NCI-H187 treated with DMSO at 0.1 percent for 48 hours (cell line): ENCODE measurements at places on chromosomes 4 and X.

DNA sequence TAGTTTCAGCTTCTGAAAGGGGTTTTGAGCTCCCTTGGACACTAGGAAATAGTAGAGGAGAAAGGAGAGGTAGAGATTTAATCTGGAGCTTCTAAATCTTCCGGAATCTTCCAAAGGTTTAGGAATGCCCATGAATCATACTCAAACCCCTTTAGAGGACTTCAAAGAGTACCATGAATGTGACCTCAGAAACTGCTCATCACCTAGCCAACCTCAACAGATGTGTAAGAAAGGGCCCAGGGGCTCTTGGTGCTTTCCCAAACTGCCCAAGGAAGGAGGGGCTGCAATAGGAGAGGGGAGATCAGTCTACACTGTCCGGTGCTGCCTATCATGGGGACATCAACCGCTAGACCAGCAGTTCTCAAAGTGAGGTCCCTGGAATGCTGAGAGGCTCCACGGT is 109.1 kb downstream of the RBM47 start:
- DNase-seq, result no peak

GRCh38 chrX:139020801-139021200 is 309.3 kb upstream of the FGF13 start:
- DNase-seq, result no peak

- no peak for DNase-seq
These were observed 114.5 kb downstream of the GATB start for GRCh38 chr4:151646322-151646721.

DNA sequence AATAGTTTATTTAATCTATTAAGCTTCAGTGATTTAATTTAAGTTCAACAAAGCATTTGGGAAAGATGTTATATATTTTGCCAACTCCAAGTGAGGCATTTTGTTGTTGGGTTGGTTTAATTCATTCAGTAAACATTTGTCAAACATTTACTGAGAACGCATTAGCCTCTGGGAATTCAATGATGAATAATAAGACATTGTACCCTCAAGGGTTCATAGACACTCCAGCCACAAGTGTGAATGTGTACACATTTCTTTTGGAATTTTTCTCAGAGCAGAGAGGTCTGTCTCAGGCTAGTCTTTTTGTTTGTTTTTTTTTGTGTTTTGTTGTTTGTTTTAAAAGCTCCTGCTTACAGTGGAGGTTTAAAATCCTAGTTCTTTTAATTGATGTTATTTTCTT is 203.9 kb downstream of the SOWAHB start:
- no peak for DNase-seq

- no peak for DNase-seq
These were observed 185.4 kb downstream of the INPP4B start for GRCh38 chr4:142660728-142661127.

GRCh38 chrX:100048156-100048555 is 361.9 kb downstream of the PCDH19 start:
- DNase-seq, result no peak

GRCh38 chrX:74536152-74536831 is 78.1 kb downstream of the RLIM start:
- no peak for DNase-seq

DNA sequence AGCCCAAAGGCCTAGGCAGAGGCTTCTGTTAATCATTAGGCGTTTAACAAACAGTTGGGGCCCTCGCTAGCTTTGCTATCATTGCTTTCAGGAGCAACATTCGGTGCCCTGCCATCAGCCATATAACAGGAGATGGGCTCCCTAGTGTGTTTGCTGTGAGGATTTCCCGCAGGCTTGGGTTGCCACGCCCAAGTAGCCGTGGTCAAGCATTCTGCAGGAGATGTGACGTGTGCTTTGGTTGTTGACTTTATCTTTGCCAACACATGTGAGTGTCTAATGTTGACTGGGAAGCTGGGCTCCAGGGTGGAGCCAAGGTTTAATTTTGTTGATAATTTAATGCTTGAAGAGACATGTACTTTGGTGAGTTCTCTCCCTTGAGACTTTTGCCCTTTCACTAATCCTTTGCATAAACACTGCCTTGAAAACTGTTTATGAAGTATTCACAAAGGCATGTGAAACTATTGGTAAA is 184.6 kb upstream of the KIT start:
- DNase-seq, result no peak

- DNase-seq, result no peak
These were observed 207.2 kb upstream of the GPRIN3 start for GRCh38 chr4:89514811-89515210.

- DNase-seq, result no peak
These were observed 8.2 kb downstream of the ZCCHC4 start for GRCh38 chr4:25320773-25321172.

DNA sequence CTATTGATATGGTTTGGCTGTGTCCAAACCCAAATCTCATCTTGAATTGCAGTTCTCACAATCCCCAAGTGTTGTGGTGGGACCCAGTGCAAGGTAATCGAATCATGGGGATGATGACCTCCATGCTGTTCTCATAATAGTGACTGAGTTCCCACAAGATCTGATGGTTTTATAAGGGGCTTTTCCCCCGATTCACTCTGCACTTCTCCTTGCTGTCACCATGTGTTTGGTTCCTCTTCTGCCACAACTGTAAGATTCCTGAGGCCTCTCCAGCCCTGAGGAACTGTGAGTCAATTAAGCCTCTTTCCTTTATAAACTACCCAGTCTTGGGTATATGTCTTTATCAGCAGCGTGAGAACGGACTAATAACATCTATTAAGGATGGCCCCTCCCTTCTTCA is 68.8 kb downstream of the FBXW7 start:
- DNase-seq, result no peak

GRCh38 chr4:62015043-62015739 is 815.1 kb downstream of the ADGRL3 start:
- no peak for DNase-seq

DNA sequence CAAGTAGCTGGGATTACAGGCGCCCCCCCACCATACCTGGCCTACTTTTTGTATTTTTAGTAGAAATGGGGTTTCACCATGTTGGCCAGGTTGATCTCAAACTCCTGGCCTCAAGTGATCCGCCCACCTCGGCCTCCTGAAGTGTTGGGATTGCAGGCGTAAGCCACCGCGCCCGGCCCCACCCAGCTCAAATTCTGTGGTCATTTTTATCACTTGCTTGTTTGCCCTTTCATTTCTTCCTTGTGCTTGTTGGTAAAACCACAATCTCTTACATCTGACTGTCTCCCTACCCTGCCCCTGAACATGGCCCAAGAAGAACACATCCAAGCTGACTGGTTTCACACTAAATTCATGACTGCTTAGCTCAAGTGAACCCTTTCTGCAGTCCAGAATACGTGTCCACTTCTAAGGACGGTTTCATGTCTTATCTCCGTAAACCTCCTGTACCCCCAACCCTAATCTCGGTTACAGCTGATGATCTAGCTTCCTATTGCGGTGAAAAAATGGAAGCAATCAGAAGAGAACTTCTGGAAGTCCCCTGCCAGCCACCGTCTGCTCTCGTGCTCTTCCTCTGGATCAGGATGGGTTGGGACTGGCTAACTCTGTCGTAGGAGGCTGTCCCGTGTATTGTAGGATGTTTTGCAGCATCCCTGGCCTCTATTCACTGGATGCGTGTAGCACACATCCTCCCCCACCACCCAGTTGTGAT is 5.4 kb upstream of the RS1 start:
- no peak for DNase-seq

GRCh38 chrX:134251241-134251640 is 14.3 kb downstream of the CCDC160 start:
- no peak for DNase-seq

DNA sequence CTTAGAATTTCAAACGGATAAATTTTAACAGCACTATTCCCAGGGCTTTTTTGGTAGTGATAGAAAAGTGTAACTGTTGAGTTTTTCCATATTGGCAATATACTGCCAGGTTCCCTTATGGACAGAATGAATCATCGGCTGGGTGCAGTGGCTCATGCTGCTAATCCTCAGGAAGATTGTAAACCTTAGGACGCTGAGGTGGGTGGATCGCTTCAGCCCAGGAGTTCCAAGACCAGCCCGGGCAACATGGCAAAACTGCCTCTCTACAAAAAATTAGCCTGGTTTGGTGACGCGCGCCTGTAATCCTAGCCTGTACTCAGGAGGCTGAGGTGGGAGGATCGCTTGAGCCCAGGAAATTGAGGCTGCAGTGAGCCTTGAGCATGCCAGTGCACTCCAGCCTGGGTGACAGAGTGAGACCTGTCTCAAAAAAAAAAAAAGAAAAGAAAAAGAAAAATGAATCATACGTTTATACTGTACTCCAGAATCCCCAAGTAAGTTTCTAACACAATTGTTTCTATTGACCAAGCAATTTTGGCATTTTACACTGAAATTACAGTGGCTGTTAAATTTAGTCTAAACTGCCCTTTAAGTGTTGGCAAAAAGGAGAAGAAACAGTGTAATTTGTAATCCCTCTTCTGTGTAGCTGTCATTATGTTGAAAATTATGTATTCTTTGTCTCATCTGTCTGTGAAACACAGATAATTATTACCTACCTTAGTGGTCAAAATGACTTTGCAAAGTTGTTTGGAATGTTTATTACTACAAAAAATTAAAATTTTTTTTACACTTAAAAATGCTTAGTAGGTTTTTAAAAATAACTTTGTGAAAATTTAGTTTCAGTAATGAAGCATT is 1.8 kb downstream of the SLC30A9 start:
- no peak for DNase-seq

- DNase-seq, result no peak
These were observed 52.2 kb downstream of the STIM2 start for GRCh38 chr4:26912810-26913209.

DNA sequence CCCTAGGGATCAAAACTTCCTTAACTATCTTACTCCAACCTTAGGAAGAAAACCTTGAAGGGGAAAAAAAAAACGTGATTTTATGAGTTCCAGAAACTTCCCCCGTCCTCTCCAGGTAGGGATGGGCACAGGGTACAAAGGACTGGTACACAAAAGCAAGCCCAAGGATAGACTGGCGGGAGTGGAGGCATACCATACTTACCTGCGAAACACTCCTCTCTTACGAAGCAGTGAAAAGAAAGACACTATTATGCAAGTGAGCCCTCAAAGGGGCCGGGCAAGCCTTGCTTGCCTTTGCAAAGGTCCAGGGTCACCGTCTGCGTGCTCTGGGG is 651 bp downstream of the TSPAN6 start:
- no peak for DNase-seq

DNA sequence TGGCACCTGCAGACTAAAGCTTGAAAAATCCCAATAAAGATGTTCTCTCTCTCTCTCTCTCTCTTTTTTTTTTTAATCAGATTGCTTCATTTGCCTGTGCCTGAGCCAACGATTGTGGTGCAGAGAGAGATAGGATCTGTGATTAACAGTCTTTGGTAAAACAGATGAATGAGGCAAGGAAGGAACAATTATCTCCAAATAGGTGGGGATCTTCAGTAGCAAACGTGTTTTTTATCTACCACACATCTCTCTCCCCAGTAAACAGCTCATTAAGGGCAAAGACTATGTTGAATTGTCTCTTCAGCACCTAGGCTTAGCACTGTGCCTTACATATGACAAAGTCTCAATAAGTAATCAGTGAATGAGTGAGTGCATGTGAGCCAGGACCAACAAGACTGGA is 96.3 kb downstream of the SMIM20 start:
- no peak for DNase-seq
